ENCODE measurements at places on chromosomes 6 and 20. TPM values are rescaled to one million over a fixed set of nuclear protein-coding genes. Genes with fewer than 3 reads are reported as not detected.
A peak's percentile ranks its signal among the peaks of the same experiment; 100 is the strongest.

DNA sequence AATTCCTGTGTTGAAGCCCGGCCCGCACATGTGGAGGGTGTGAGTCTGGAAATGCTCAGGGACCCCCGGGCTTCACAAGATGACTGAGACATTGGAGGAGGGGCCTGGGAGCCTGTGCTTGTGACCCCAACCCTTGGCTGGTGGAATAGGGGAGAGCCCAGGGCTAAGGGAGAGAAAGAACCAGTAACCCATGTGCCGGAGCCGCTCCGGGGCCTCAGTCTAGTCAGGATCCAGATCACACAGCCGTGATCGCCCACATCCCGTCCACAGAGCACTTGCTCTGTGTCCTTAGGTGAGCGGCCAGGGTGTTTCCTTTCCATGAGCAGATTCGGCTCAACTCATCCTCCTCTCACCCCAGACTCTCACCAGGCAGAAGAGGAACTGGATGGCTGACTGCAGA lies 152.3 kb upstream of the RPS6KA2 start:
- DNase-seq, result no peak

- DNase-seq, result no peak
Observed at GRCh38 chr6:51651132-51651817, 436.1 kb downstream of the PKHD1 start.

DNA sequence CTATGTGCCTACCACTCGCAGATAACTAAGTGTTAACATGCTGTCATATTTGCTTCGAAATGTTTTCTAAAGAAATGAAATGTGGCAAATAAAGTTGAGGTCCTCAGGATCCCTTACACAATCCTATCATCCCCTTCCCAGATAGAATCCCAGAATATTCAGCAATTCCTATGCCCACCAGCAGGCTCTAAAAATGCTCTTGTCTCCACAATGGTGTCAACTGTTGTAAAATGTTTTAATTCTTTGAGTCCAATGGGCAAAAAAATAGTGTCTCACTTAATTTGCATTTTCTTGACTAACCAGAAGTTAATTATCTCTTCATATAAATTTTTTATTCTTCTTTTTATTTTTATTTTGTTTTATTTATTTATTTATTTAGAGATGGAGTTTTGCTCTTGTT lies 103.9 kb upstream of the MAP7 start:
- no peak for DNase-seq

DNA sequence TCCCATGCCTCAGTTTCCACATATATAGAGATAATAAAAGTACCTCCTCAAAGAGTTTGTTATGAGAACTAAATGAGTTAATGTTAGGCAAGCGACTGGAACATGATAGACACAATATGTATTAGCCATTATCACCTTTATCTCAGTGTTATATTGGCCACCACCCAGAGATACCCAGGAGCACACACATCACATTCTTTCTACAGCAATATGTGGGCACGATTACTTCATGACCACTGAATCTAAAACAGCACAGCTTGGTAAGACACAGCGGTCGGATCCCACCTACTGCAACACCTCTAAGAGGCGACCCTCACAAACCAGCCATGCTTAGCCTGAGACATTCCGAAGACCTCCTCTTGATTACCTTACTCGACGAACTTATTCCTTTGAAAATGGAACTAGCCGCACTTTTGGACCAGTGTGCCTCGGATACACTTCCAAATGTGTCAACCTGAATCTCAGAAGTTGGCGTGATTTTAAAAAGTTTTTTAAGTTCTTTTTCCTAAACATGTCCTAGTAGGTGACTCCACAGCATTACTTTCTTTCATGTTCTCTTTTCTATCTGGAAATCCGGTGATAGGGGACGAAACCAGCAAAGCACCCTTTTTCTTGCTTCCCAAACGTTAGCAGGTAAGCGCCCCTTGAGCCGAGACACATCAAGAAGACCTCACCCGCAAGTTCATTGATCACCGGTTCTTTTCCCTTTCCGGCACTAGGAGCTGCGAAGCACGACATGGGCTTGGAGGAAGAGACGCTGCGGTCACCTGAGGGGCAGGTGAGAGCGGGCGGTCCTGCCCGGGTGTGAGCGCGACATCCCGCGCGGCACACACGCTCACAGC lies 923 bp downstream of the GMDS start:
- no peak for DNase-seq

- no peak for DNase-seq
Observed at GRCh38 chr6:36241728-36242127, 28.1 kb upstream of the PNPLA1 start.

GRCh38 chr20:41167481-41168253 lies 30.3 kb downstream of the PLCG1 start:
- DNase-seq, result no peak

- DNase-seq, result no peak
Observed at GRCh38 chr6:37583261-37583660, 83.6 kb upstream of the CCDC167 start.

DNA sequence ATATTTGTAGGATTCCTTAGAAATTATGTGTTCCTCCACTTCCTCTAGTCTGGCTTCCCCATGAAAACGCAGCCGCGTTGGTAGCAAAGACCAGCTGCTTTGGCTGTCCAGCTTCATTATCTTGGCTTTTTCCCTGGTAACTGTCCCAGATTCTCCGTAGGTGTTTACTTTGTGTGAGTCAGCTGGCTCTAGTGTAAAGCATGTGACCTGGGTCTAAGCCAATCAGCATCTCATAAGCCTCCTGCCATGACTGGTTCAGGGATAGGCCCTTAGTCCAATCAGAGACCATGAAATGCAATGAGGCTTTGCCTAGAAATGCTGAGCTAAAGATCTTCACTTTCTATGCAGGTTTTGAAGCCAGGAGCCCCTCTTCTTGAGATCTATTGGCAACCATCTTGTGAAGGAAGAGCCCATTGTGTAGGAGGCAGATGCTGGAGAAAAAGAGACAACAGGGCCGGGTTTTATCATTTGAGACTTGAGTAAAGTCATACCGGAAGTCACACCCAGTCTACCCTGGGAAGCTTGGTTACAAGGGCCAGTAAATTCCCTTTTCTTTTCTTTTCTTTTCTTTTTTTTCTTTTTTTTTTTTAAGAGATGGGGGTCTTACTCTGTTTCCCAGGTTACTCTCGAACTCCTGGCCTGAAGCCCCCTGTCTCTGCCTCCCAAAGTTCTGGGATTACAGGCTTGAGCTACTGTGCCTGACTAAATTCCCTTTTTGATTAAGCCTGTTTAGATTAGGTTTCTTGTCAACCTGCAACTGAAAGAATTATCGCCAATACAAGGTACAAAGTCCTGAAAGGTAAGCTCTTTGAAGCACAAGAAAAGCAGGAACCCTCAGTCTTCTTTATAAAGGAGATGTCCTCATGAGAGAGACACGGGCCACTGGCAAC lies 256.5 kb upstream of the RREB1 start:
- no peak for DNase-seq

- peak; percentile 51 for DNase-seq
Observed at GRCh38 chr6:90403489-90404381, 107.1 kb upstream of the BACH2 start.

GRCh38 chr6:138520463-138520862 lies 21.2 kb upstream of the NHSL1 start:
- no peak for DNase-seq

DNA sequence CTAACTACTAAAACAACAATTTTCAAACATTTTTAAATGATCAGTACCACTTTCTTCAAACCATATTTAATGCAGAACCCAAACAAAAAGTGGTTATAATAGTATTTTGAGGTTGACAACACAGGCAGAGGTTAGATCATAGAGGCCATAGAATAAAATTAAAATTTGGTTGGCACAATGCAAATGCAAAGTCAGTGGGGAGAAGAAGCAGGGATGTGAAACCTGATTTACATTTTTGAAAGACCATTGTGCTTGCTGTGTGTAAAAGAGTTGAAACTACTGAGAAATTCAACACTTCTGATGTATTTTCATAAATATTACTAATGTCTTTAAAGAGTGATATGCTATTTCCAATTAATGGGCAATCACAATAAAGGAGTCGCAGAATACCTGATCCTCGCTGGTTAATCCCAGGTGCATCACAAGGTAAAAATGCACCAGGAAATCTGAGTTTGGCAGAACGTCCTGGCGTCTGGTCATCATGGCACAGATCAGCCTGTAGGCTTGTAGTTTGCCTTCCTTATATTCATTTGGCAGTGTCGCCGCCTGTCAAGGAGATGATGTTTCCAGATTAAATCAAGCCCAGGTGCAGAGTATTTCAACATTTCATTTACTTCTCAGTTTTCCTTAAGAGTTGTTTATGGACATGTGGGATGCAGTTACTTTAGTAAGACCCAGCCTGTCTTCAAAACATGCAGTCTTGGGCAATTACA lies 141.2 kb downstream of the RALGAPA2 start:
- DNase-seq, result no peak

GRCh38 chr20:16428112-16428511 lies 145.1 kb downstream of the KIF16B start:
- DNase-seq, result no peak

DNA sequence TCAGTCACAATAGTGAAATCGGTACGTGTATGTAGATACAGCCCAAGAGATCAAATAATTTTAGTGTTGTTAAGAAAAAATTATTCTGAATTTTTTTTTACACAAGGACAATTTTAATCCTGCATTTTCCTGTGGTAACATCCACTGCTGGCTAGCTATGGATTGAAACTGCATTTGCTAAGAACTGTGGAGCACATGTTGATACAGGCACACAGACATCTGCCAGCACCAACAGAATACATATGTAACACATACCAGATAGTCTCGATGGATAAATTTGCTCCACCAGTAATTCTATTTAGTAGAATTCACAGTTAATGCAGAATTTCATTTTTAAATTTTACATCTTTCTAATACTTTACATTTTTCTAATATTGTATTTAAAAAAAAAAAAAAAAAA lies 2.2 kb downstream of the ASIP start:
- DNase-seq, result no peak

DNA sequence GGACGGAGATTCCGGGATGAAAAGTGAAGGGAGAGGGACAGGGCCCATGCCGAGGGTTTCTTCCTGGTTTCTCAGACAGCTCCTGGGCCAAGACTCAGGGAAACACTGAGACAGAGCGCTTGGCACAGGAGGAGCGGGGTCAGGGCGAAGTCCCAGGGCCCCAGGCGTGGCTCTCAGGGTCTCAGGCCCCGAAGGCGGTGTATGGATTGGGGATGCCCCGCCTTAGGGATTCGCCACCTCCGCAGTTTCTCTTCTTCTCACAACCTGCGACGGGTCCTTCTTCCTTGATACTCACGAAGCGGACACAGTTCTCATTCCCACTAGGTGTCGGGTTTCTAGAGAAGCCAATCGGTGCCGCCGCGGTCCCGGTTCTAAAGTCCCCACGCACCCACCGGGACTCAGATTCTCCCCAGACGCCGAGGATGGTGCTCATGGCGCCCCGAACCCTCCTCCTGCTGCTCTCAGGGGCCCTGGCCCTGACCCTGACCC lies 55.0 kb upstream of the HLA-A start:
- DNase-seq, result peak; percentile 34

DNA sequence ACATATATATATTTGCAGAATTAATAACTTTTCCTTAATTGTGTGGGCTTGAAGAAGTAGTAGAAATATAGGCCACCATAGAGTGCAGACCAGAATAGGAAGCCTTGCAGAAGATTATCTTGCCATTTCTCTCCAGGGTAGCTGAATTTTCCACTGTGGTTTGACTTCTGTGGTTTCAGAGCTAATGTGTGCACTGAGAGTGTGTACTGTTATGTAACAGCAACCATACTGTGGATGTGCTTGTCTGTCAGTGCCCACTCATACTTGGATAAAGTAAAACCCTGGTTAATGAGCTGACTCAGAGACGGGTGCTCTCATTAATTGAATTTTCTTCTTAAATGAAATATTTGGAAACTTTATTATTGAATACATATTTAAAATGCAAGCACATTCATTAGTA lies 57.2 kb downstream of the CEP43 start:
- DNase-seq, result no peak

GRCh38 chr6:116564921-116565872 lies 6.1 kb upstream of the RWDD1 start:
- no peak for DNase-seq

DNA sequence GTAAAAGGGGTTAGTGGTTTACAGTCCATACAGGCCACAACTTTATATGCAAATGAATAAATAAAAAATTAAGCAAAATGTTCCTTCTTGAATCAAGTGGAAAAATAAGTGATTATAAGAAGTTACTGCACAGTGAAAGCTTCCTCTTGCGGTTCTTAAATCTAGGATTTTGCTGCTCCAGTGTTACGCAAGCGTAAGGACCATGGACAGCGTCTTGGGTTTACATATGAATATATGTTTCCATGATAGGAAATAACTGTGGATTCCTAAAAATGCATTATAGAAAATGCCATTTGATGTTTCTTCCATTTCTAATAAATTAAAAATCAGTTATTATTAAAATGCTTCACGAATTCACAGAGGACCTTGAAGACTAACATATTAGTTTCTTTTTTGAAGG lies 176.6 kb upstream of the POU3F2 start:
- DNase-seq, result peak; percentile 80

GRCh38 chr6:92756912-92757311 lies 662.4 kb downstream of the EPHA7 start:
- no peak for DNase-seq

- DNase-seq, result no peak
Observed at GRCh38 chr6:136757150-136757549, 35.1 kb downstream of the MAP3K5 start.

GRCh38 chr20:16147916-16148315 lies 425.3 kb downstream of the KIF16B start:
- no peak for DNase-seq

- DNase-seq, result no peak
Observed at GRCh38 chr6:116545651-116546050, at the start of gene TRAPPC3L. TRAPPC3L (minus strand) TSS chr6:116545684; CDS start chr6:116545514, 170 bp downstream.

GRCh38 chr6:144898052-144898689 lies 613.0 kb downstream of the UTRN start:
- DNase-seq, result no peak

DNA sequence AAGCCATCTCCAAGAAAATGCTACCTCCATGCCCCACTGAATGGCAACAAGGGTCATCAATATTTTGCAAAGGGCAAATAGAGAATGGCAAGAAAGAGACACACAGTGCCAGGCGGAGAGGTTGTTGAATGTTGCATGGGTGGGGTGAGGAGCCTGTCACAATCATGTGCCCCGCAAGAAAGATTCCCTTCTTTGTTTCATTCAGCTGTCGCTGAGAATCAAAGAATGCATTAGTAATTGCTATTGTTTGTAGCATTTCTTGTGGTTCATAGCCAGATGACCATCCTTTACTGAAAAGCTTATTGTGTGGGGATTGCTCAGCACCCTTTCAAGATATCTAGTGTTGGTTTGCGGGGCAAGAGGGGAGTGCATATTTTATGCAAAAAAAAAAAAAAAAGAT lies 166.5 kb upstream of the QKI start:
- no peak for DNase-seq

GRCh38 chr6:106568530-106568929 lies 60.8 kb downstream of the RTN4IP1 start:
- DNase-seq, result no peak

GRCh38 chr6:163364641-163365040 lies 49.9 kb upstream of the QKI start:
- DNase-seq, result no peak

The DAAM2 gene
- total RNA-seq, result 2.1 TPM

The DXO gene
- total RNA-seq, result 10.2 TPM

The C6orf15 gene
- total RNA-seq, result not detected

The TMEM74B gene
- total RNA-seq, result 4.2 TPM

The ZSCAN9 gene
- total RNA-seq, result 34.6 TPM

The FNDC1 gene
- total RNA-seq, result not detected

The PLEKHG1 gene
- total RNA-seq, result 4.6 TPM

The MTHFD1L gene
- 26.3 TPM for total RNA-seq

The SYCP2 gene
- total RNA-seq, result 0.88 TPM

The GSTA3 gene
- total RNA-seq, result not detected

Measured in neural progenitor cell (in vitro differentiated cells).